H4 (cell line): ENCODE measurements at places on chromosomes 6 and 20.

GRCh38 chr20:2465100-2465499 lies 5.5 kb downstream of the SNRPB start:
- DNase-seq, result no peak

DNA sequence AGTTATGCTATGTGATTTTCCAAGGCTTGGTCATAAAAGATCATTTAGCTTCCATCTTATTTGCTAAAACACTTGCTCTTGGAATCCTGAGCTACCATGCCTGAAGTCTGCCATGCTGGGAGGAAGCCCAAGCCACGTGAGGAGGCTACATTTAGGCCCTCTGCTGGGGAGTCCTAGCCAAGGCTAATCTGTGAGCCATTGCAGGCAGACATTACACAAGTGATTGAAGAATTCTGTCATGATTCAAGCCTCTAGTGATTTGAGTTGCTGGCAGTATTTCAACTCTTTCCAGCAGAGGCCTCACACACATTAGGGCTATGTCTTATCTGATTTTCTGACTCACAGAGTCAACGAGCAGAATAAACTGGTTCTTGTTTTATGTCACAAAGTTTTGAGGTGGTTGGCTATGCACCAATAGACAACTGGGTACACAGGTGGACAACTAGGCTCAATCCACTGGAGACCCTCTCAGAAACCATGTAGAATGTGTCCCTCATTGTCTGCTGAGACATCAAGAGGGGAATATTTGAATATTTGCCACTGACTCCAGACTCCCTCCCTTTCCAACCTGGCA lies 227.2 kb upstream of the SULF2 start:
- peak; percentile 76 for DNase-seq

DNA sequence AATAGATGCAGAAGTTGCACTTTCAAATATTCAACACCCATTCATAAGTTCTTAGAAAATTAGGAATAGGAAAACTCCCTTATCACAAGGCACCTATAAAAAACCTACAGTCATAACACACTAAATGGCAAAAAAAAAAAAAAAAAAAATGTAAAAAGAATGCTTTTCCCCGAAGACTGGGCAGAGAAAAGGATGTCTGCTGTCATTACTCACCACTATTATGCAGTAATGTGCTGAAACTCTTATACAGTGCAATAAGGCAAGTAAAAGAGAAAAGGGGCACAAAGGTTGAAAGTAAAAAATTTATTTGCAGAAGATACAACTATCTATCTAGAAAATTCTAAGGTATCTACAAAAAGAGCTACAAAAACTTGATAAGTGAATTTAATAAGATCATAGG lies 607.8 kb upstream of the ARID1B start:
- no peak for DNase-seq

- no peak for DNase-seq
Measured at GRCh38 chr6:22023937-22024336, 272.9 kb downstream of the PRL start.

DNA sequence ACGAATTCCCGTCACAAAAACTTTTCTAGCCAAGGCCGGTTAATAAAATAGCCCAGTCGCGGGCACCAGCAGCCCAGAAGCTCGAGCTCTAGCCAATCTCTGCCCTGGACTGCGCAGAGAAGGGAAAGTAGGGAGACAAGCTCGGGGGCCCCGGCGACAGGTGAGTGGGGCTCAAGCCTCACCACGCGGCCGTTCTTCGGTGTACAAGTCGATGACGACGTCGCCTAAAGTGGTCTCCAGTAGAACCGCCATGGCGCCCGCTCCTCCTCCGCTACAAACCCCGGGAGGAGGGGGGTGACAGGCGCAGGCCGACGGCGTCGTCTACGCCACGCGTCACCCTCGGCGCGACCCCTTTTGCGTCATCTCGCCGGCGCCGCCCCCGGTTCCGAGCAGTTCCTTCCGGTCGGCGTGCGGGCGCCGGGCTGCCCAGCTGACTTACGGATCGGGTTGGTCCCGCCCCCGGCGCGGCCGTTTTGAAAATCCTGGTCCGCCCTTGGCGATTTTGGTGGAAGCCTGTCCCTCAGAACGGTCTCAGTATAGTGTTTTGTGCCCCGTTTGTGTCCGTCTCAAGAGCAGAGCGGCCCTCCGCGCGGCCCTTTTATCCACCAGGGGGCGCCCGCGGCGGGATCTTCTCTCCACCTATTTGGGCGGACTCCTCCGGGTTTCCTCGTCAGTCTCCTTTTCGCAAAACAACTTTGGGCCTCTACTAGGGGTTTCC lies at the start of gene PPIL4:
TSS of gene PPIL4 (minus strand) at position 290 of the 718 bp plus-strand sequence. CDS start at position 252, 38 bp downstream.
- DNase-seq, result peak; percentile 85

- no peak for DNase-seq
Measured at GRCh38 chr6:23245572-23245971, 676.2 kb downstream of the HDGFL1 start.

GRCh38 chr6:118324116-118324515 lies 224.0 kb upstream of the PLN start:
- DNase-seq, result no peak

DNA sequence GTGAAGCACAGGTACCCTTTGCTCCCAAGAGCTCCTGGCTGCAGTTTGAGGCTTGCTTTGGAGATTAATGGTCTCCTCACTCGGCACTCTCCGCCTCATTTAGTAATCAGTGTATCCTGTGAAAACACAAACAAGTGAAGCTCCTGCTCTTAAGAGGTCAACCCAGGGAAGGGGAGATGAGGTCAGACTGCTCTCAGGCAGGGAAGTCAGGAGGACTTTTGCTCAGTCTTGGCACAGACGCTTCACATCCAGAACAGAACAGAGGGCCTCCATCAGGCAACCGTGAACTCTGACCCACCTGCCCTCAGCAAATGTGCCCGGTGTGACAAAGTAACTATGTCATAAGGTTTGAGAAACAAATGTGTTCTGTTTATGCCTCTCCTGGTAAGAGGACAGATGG lies 428.8 kb upstream of the JARID2 start:
- no peak for DNase-seq

- no peak for DNase-seq
Measured at GRCh38 chr6:48222241-48222640, 111.2 kb upstream of the PTCHD4 start.

DNA sequence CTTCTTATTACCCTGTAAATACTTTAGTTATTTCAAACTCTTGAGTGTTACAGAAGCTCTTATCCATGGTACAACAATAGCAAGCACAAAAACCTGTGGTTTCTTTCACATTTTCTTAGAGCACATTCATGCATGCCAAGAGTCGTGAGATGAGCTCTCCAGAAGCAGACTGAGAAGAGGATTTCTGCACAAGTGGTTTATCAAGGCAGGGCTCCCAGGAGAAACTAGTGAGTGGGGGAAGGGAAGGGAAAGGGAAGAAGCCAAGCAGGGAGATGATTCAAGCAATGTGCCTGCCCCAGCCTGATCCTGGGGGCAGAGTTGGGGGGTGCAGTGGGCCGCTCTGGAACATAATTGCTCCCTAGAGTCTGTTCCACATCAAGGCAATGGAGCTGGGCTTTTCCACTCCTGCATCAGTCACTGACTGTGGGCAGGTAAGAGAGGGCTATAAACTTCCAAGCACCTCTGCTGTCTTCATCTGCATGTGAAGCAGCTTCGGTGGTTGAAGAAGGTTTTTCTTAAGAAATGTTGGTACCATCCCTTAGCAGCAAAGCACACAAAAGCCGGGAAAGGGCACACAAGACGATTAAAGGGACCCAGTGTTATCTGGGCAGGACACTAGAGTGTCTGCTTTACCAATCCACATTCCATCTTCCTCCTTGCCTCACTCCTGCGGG lies 152.1 kb downstream of the PLCB4 start:
- no peak for DNase-seq

- DNase-seq, result peak; percentile 34
Measured at GRCh38 chr6:113684382-113684901, 172.7 kb upstream of the MARCKS start.

DNA sequence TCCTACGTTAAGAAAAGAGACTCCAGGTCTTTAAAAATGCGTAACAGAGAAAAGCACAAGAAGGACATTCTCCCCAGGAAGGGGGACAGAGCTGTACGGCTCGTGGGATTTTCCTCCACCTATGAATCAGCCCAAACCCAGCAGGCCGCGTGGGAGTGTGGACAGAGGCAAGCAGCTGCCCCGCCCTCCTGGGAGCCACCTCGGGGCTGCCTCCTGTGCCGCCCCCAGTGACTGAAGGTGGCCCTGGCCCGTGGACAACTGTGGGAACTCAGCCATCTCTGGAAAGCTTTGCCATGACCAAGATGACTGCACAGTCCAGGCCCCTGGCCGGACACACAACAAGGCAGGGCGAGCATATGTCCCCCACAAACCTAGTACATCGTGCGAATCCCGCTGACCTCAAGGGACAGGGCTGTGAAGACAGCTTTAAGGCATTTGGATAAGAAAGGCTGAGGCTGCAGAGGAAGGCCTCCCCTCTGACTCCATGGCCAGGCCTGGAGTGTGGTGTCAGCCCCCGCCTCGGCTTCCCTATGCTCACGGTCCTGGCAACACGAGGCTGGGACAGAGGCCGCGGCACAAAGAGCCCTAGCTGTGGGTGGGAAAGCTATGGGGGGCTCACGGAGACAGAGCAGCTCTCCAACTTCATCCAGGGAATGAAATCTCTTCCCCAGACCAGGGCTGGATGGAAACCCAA lies 26.9 kb downstream of the PXDC1 start:
- DNase-seq, result no peak

DNA sequence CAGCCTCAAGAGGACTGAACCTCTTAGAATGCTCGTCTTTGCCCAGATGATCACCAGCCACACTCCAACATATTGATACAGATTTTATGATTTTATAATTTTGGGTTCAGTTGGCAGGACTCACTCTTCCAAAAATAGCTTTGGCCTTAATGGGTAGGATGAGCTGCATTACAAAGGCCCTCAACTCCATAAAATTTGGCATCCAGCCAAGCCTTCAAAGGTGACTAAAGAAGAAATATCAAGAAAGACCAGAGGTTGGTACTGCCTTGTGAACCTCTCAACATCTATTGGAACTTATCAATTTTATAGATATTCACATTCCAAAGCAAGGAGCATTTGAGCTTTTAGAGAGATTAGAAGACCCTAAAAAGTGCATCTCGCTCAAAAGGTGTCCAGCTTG lies 48.4 kb upstream of the SNAP25 start:
- DNase-seq, result no peak

GRCh38 chr6:77986380-77987034 lies 333.7 kb downstream of the MEI4 start:
- DNase-seq, result no peak

GRCh38 chr6:56242346-56242745 lies 5.0 kb downstream of the COL21A1 start:
- DNase-seq, result no peak
